Cerebellar cortex (tissue), 1 donor: ENCODE measurements at places on chromosomes 7 and 10.

DNA sequence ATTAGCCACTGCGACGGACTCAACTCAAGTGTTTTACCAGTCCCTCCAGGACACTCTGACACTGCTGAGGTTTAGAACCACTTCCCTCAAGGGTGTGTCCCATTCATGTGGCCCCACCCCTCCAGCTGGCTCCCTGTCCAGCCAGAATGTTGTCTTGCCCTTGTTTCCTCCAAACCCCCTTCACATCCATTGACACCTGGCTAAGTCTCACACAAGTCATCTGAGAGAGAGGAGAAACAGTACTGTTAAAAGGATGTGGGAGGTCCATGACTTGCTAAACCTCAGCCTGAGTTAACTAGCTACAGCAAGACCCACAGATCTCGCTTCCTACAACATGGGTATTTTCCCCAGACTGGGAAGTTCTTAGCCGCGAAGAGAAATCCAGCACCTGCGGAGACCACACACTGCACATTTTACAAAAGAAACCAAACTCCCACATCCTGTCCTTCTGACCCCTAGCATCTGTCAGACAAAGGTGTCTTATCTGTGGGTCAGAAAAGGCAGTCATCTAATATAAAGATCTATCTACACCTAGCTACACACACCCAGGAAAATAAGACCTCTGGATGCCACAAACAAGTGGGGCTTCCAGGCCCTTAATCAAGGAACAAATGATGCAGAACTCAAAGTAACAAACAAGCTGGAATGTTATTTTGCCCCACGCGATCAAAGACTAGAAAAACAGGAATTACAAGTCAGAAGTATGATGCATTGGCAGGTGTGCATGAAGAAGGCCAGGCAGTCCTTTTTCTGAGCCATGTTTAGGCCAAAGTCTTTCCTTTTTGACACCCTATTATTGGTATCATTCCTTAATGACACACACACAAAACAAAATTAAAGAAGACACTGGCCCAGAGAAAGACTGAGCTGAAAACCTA is 13.9 kb downstream of the OSBPL3 start:
- DNase-seq = no peak

DNA sequence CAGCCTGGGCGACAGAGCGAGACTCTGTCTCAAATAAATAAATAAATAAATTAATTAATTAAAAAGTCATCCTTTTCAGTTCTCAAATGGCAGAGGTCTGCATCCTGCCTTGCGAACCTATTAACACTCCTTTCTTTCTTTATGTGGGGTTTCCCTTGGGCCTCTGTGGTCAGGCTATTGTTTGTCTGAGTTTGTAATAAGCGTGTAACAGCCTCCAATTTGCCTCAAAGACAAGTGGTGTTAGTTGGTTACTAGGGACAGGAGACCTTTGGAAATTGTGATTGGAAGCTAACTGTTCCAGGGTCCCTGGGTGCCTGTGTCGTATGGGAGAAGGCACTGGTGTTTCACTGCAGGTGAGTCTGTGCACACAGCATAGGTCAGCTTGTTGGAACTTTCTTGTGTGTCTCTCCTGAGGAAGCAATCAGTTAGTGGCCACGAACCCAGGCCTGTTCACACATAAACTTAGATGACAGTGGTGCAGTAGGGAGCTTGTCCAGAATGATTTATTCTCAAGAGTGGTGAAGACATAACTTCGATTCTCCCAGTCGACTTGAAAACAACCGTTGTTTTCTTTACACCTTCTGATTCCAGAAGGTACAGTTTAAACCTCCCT is 33.5 kb downstream of the TCF7L2 start:
- DNase-seq = no peak

- DNase-seq = no peak
These were observed 168.8 kb downstream of the TCF7L2 start for GRCh38 chr10:113118882-113119281.

DNA sequence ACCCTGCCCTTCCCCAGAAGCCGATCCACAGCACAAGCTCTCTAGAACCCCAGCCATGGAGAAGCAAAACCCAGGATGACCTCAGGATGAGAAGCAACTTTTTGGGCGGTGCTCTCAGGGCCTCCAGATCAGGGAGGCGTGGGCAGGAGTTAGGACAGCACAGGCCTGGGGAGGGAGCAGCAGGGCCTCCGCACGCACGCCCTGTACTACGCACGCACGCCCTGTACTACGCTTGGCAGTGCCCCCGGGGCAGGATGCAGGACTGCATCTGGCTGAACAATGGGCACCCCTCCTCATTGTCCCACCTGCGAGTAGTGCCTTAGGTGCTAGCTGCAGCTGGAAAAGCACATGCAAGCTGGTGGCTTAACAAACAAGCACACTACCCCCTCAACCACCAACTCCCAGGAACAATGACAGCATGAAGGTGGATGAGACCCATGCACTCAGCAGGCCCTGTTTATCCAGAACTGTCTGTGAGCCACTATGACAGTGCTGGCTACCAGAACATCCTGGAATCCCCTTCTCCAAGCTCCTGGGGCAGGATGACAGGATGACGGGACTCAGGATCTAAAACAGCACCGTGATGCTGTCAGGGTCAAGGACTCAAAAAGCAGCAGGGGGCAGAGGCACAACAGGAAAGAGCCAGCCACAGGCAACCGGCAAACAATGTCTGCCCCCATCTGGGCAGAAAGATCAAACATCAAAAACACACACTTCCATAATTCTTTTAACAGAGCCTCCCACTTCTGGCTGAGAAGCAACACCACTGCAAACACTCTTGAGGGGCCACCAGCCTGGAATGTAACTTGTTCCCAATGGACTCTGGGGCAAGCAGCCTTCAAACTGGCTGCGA is 11.8 kb downstream of the PODXL start:
- DNase-seq = no peak

DNA sequence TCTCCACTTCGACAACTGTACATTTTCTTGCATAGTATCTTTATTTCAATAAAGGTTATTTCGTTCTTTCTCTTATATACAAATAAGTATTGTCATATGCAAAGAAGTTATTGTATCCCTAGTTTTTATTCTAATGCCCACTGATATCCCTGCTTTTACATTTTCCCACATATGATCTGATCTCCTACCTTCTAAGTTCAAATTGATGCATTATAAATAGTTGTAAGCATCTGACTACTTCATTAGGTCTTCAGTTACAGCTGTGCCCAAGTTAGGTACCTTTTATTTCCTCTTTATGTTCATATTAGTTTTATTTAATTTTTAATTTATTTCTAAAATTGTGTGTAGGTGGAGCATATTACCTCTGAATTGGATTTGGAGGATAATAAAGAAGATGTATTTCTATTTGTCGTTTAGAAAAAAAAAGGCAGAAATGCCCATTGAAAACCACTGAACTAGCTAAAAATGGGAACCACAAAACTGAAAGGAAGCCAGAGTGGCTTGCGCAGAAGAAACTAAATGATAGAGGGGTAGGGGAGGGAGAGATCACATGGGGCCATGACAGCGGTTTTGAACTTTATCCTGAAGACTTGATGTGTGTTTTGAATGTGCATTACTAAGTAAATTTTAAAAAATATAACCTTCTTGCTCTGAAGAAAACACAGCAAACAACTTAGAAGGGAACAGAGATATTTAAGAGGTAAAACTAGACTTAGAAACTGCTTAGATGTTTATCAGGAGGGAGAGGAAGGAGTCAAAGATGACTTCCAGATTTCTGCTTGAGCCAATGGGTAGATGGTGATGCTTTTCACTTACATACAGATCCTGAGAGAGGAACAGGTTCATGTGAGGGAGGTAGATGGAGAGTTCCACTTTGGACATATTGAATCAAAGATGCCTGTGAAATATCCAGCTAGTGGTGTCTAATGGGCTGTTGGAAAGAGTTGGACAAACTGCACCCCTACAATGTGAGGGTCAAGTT is 9.3 kb upstream of the ZC3HAV1L start:
- no peak for DNase-seq

GRCh38 chr10:102211615-102212299 is 14.3 kb upstream of the ELOVL3 start:
- no peak for DNase-seq

- peak; percentile 53 for DNase-seq
These were observed 31.7 kb downstream of the GPR22 start for GRCh38 chr7:107501593-107501992.
